ENCODE measurements at places on chromosomes 7 and 10.
A peak's percentile ranks its signal among the peaks of the same experiment; 100 is the strongest.

GRCh38 chr10:43237128-43237527 is 29.7 kb downstream of the RASGEF1A start:
- DNase-seq: no peak

DNA sequence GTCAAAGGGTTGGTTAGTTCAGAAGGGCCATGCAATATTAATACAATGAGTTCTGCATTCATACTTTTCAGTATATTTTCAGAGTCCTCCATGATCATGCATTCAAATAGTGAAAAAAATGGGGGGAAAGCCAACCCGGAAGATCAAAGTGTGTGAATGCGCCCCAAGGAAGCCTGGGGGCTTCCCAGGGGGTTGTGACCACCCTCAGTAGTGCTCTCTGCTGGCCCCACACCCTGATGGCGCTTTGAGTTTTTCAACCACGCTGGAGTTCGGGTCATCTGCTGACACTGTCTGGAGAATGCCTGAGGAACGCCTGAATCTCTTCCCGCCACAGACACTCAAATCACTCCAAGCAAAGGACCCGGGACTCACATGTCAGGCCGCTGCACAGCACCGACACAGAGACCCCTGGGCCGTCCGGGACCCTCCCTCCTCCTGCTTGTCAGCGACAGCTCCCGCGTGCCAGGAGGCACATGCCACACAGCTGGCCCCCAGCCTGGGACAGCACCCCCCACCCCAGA is 1.0 kb downstream of the TNS3 start:
- DNase-seq: no peak

DNA sequence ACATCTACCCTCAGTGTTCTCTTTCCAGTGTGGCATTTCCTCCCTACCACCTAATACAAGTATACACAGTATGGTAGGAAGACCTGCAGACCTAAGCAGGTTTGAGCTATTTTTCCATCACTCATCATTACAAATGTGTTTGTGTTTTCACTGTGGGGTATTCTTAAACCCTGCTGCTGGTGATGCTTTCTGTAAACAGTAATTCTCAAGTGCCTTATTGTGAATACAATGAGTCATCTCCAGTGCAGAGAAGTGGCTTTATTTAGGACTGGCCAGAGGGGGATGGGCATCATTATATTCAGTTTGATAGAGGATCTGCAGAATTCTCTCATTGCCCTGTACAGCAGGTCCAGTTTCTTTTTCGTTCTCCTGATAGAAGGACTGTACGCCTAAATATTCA is 63.7 kb downstream of the GRM8 start:
- DNase-seq: no peak

DNA sequence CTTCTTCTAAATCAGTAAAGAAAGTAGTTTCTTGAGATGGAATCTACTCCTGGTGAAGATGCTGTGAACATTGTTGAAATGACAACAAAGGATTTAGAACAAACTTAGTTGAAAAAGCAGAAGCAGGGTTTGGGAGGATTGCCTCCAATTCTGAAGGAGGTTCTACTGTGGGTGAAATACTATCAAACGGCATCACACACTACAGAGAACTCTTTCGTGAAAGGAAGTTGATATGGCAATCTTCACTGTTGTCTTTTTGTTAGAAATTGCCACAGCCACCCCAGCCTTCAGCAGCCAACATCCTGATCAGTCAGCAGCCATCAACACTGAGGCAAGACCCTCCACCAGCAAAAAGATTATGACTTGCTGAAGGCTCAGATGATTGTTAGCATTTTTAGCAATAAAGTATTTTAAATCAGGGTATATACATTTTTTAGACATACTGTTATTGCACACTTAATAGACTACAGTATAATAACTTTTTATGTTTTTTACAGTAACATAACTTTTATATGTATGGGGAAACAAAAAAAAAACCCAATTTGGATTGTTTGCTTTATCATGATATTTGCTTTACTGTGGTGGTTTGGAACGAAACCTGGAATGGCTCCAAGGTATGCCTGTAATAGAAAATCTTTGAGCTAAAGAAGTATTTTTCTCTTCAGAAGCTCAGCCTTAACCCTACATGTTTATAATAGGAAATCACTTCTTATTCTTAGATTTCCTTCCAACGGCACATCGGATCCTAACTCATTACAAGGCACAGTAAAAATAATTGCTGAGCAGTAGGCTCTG is 257.3 kb downstream of the LRMDA start:
- DNase-seq: no peak

- no peak for DNase-seq
Observed at GRCh38 chr7:7177044-7177517, 5.3 kb upstream of the C1GALT1 start.

DNA sequence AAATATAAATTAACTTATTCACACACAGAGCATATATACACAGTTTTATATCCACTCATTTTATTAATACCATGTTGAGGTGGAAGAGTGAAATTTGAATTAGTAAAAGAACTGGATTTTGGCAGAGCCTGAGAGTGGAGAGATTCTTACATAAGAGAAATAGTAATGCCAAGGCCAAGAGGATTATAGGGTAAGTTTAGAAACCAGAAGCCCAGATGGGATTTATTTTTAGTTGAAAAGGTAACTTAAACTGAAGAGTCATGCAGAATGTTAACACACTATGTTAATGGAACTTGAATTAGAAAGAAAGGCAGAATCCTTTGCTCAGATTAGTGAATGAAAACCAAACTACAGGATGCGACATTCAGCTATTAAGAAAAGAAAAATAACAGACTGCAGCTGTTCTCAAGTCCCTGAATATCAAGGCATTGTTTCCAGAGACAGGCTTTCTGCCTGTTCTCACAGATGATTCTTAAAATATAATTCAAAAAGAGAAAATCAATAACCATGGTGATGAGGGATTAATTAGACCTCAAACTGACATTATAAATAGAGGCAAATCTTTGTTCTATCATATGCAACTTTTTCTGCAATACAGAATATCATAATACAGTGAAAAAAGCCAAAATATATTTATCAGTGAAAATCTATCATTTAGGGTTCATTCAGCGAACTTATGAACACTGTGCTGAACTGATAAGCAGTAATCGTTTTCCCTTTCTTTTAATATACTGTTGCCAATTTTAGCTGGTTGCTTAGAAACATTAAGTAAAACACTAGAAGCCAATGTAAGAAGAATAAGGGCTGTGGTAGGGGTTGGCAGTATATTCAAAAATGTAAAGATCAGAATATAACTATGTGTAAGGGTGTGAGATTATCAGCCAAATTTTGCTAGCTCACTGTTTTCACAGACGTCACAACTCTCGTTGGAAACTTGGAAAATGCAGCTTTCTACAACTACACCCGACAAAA is 34.4 kb downstream of the HECTD2 start:
- no peak for DNase-seq

- peak; percentile 70 for DNase-seq
Observed at GRCh38 chr7:51349820-51350545, 33.4 kb upstream of the COBL start.

- no peak for DNase-seq
Observed at GRCh38 chr7:20651960-20652544, 36.6 kb downstream of the ABCB5 start.

DNA sequence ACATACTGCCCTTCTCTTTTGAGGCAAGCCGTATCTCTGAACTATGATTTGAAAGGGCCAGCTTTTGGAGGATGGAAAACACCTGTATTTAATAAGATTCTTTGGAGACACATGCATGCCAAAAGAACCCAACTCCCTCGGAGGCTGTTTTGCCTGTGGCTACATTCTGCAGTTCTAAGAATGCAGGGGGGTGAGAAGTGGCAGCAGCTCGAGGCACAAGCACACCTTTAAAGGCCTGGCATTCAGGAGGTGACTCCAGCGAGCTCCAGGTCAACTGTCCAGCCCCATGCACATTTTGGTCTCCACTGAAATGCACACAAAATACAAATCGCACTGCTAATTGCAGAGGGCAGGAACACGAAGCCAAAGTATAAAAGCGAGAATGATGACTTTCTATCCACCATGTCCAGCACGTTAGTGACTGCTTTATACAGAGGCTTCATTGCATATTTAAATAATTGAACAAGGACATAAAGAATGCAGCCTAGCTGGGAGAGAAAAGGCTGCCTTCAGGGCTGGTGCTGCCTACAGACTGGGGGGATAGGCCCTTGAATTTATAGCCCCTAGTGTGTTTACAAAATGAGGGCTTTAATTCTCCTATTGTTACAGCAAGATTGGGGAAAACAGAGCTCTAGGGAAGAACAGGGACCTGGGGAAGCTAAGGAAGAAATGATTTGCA is 359.3 kb downstream of the PLXNA4 start:
- no peak for DNase-seq

Data from RWPE2 (cell line).